CD4-positive, CD25-positive, alpha-beta regulatory T cell (primary cell): ENCODE measurements at places on chromosomes 1 and 21. TPM values are rescaled to one million over a fixed set of nuclear protein-coding genes. Genes with fewer than 3 reads are reported as not detected.

DNA sequence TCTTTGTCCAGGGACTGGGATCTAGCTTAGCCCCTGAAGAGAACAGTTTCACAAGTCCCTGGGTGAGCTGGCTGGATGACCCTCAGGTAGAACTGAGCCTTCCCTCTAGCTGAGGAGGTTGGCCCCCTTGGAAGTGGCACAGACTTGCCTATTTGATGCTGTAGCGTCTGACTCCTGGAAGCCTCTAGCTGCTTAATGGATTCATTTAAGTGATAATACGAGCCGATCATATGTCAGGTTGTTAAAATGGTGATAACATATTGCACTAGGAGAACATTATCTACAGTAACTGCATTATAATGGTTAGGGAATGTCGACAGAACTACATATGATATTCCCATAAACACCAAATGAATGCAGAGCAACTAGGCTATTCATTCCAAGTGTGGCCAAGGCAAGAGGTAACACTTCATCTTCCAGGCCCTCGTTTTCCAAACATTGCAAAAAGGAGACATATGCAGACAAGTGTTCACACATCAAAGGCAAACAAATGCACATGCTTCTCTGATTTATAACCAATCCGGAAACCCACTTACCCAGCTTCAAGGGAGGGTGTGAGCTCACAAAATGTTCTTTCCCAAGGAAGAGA is 340.1 kb upstream of the PLXNA2 start:
- DNase-seq, result no peak

- no peak for DNase-seq
These were observed 29.1 kb downstream of the F5 start for GRCh38 chr1:169557131-169557530.

GRCh38 chr21:31107871-31108270 is 69.6 kb upstream of the KRTAP19-8 start:
- no peak for DNase-seq

GRCh38 chr1:169610858-169611257 is 19.1 kb downstream of the SELP start:
- no peak for DNase-seq

GRCh38 chr1:82485591-82486369 is 685.0 kb downstream of the ADGRL2 start:
- DNase-seq, result no peak

Gene GJA4
- polyA plus RNA-seq, result not detected

Gene NTMT2
- polyA plus RNA-seq, result not detected
